Activated CD8-positive, alpha-beta memory T cell treated with anti-CD3 and anti-CD28 coated beads for 1 hour (primary cell): ENCODE measurements at places on chromosomes 4 and X.

- DNase-seq, result no peak
Observed at GRCh38 chrX:13535376-13536165, 33.8 kb upstream of the EGFL6 start.

GRCh38 chrX:55161581-55161980 is 58.6 kb upstream of the PAGE5 start:
- DNase-seq, result no peak

GRCh38 chrX:24673424-24673823 is 20.3 kb upstream of the POLA1 start:
- no peak for DNase-seq

DNA sequence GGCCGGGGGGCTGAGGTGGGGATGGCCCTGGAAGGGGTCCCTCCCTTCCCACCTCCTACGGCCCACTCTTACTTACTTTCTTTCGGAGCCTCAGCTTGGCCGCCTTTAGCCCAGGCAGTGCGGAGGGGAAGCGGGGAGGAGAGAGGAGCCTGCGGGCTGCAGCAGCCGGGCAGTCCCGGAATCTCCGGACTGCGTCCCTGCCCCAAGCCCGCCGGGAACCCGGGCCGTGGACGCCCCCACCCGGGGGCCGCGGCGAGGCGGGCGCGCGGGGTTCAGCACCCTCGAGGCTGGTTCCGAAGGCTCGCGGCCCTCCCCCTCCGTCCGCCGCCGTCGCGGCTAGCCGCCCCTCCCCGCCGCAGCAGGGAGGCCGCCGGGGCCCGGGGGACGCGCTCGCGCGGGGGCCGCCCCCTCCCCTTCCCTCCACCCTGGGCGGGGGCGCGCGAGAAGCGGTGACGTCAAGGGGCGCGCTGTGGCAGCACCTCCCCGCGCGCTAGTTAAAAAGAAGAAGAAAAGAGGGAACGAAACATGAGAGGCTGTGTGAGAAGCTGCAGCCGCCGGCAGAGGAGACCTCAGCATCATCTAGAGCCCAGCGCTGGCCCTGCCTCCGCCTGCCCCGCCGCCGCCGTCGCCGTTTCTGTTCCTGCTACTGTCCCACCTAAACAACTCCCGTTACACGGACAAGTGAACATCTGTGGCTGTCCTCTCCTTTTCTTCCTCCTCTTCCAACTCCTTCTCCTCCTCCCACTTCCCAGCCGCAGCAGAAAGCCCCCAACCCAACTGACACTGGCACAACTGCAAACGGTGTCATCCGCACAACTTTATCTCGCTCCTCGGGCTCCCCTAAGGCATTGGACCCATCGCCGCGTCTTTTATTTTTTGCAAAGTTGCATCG is at the start of gene HHIP:
Gene HHIP (plus strand): TSS at position 526 of the 892 bp plus-strand sequence. CDS start 520 bp downstream, outside the sequence.
- DNase-seq, result no peak

GRCh38 chr4:146317783-146318182 is 103.4 kb downstream of the REELD1 start:
- DNase-seq, result no peak
